ENCODE measurements at places on chromosomes 2 and 18. TPM values are rescaled to one million over a fixed set of nuclear protein-coding genes. Genes with fewer than 3 reads are reported as not detected.

Gene BMP10
- polyA plus RNA-seq, result not detected

Gene PSD4
- polyA plus RNA-seq, result 36.4 TPM

Gene DPYSL5
- not detected for polyA plus RNA-seq

Gene TMEM163
- polyA plus RNA-seq, result 1.2 TPM

Gene RIT2
- polyA plus RNA-seq, result not detected
